ENCODE measurements at places on chromosomes 11 and 22.

DNA sequence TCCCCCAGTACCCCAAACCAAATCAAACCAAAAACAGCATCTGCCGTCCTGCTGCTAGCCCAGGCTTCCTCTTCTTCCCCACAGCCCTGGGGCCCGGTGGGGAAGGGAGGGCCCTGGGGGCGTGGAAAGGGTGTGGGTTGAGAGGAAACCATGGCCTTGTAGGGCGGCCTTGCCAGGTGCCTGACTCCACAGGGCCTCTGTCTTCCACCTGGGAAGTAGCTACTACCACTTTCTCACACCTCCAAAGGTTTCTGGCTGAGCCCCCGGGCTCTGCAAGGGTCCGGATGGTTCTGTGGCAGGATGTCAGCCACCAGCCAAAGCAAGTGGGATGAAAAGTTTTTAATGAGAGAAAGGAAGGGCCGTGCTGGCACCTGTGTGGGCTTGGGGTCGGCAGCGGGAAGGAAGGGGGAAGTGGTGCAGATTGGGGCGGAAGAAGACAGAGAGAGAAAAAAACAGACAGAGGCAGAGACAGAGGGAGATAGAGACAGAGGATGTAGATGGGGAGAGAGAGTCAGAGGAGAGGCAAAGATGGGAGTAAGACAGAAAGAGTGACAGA, 10.5 kb downstream of the TPST2 start:
- DNase-seq = peak; percentile 39

DNA sequence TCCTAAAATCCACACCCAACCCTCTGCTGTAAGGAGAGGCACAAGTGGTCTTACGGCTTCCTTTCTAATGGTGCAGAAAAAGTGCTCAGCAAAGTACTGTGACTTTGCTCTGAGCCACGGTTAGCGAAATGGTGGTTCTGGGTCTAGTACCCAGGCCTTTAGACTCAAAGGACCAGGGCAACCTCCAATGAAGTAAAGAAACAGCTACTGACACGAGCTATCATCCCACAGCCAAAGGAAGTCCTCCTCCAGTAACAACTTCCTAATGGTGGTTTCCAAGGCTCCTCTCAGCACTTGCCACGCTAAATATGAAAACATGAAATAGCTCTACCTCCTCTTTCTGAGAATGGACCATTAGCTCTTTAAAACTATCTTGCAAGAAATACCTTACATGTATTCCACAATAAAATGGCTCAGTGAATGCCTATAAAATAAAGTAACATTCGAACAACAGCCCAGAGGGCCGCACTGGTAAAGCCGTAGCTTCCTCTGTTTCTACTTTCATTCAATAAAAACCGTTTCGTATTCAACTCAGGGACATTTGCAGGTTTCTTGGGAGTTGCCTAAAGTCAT, 122.4 kb downstream of the ETS1 start:
- no peak for DNase-seq

GRCh38 chr22:34293324-34293723, 373.0 kb upstream of the LARGE1 start:
- no peak for DNase-seq

DNA sequence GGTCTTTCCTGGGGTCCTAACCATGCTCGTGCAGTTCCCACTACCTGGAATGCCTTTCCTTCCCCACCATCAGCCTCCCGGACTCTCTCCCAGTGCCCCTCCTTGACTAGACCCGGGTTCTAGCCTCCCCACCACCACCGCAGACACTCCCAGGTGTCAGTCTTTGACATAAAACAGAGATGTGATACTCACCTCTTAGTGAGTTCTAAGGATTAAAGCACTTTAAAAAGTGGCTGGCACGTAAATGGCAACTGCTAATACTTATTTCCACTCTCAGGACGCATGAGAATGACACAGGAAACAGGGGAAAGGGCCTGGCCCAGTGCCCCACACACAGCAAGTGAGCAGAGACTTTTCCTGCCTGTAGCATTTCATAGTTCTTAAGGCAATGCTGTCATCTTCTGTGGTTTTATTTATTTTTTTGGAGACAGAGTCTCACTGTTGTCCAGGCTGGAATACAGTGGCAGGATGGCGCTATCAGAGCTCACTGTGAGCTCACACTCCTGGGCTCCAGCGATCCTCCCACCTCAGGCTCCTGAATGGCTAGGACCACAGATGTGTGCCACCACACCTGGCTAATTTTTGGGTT, 1.9 kb upstream of the SLC25A45 start:
- DNase-seq = no peak

DNA sequence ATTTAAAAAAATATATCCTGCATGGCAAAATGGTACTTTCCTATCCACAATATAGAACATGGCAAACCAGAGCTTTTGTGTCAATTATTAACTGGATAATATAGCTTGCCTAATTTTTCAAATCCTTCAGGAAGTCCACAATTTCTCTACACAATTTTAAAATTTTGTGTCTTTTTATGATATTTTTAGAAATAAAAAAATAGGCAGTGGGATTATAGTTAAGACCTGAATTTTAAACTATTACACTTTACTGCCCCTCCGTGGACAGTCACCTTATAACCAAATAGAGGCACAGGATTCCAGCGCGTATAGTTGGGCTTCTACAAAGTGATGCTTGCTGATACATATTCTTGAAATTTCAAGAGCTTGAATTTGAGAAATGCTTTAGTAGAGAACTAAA, 2.1 kb upstream of the DMC1 start:
- DNase-seq = no peak

DNA sequence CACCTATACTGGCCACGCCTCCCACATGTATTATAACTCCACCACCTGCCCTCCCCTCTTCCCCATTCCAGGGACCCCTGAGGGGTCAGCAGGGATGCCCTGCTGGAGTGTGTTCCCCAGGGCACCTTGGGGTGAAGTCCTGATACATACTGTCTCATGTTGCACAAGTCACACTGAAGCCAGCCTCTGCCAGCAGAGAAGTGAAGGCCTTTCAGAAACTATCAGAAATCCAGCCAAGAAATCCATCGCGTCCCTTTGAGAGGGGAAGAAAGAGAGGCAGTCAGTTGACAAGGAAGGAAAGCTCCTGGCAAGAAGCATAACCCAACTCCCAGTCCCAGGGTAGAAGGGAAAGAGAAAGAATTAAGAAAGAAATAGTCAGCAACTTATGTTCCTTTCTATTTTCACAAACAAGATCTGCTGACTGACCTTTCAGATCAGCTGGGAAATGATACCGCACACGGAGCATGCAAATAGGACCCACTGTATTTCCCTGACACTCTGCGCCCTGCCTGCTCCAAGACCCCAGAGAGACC, 45.2 kb downstream of the SC5D start:
- DNase-seq = no peak

DNA sequence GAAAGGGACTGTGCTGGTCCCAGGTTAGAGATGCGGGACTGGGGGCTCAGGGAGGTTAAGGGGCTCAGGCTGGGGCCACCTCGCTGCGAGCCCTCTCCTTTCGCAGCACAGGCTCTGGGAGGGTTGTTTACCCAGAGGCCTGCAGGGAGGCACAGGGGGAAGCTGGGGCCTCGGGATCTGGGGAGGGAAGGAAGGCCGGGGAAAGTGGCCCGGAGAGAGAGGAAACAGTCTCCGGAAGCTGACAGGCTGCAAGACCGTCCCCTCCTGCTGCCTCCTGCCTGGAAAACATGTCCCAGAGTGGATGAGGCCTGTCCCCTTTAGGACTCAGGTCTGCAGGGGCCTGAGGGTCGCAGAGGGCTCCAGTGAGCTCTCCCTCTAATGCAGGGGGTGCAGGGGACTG, 45.4 kb downstream of the MYO7A start:
- DNase-seq = no peak

- DNase-seq = no peak
Measured at GRCh38 chr22:43018615-43019014, 3.7 kb upstream of the PACSIN2 start.

DNA sequence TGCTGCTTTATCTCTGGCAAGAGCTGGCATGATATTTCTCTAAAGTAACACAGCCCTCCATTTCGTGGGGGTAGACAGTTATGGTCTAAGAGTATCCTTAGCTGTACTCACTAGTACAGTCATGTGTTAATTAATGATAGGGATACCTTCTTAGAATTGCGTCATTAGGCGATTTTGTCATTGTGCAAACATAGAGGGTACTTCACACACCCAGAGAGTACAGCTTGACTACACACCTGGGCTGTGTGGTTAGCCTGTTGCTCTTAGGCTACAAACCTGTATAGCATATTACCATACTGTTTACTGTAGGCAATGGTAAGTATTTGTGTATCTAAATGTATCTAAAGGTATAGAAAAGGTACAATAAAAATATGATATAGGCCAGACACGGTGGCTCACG, 17.0 kb downstream of the XRCC6 start:
- DNase-seq = no peak

DNA sequence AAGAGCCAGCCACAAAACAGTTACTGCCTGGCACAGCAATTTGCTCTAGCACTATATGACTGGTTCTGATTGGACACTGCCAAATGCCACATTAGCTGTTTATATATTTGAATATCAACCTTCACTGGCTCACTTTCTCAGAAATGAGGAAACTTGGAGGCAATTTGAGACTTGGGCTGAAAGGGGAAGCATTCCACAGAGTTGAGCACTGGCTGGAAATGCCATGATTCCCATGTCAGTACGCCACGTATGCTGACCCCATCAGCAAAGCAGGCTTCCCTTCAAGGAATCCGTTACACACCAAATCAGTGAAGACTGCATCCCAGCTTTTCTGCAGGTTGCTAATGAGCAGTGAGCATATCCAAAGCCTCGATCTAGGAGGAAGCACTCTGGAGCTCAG, 34.7 kb downstream of the GALNT18 start:
- no peak for DNase-seq

GRCh38 chr11:43810929-43811596, 69.6 kb upstream of the ALKBH3 start:
- no peak for DNase-seq

- no peak for DNase-seq
Measured at GRCh38 chr11:116376547-116376946, 396.2 kb downstream of the BUD13 start.

- DNase-seq = no peak
Measured at GRCh38 chr11:60530454-60531100, 15.4 kb downstream of the MS4A13 start.

DNA sequence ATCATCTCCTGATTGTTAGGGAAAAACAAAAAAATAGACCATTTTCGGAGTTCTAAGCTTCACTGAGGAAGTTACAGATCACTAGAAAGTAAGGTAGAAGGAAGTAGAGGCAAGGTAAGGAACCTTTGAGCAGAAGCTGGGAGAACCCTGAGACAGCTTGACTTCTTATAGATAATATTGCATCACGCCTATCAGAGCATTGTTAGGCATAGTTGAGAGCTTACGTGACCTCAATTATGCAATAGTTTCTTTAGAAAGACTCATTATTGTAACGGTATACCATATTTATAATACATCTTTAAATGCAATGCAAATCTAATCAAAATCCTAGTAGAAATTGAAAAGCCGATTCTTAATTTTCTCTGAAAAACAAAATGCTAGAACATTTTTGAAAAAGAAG, 4.9 kb downstream of the TBRG1 start:
- DNase-seq = no peak

DNA sequence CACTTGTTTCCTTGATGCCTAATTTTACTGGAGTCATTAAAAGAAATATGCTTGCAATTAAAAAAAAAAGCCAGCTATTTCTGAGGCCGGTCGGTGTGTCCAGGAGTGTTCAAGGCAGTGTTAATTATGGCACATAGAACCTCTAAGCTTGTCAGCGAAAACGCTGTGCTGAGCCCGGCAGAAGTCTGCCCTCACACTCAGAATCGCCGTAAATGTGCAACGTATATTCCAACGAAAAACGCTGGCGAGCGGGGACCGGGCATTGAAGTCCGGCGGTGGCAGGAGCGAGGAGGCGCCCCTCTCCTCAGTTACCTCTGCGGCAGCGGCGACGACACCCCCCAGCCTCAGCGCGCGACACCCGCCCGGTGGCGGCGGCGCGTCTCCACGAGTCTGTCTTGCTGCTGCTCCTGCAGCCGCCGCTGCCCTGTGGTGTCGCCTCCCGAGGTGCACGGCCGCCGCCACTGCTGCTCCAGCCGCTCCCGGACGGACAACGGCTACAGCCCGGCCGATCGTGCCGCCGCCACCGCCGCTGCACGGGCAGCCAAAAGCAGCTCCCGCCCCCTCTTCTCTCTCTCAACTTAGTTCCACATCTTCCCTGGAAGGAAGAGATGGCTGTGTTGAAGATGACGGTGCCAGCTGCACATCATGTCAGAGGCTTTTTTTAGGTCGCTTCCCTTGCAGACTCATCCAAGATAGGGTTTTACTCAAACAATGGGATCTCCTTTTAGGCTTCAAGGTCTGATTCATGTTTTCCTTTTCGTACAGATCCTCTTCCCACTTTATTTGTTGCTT, 56.0 kb downstream of the JAM3 start:
- DNase-seq = no peak

GRCh38 chr22:19837915-19838314, 16.8 kb downstream of the GNB1L start:
- DNase-seq = no peak

- no peak for DNase-seq
Measured at GRCh38 chr11:119832202-119832935, 103.4 kb upstream of the NECTIN1 start.

DNA sequence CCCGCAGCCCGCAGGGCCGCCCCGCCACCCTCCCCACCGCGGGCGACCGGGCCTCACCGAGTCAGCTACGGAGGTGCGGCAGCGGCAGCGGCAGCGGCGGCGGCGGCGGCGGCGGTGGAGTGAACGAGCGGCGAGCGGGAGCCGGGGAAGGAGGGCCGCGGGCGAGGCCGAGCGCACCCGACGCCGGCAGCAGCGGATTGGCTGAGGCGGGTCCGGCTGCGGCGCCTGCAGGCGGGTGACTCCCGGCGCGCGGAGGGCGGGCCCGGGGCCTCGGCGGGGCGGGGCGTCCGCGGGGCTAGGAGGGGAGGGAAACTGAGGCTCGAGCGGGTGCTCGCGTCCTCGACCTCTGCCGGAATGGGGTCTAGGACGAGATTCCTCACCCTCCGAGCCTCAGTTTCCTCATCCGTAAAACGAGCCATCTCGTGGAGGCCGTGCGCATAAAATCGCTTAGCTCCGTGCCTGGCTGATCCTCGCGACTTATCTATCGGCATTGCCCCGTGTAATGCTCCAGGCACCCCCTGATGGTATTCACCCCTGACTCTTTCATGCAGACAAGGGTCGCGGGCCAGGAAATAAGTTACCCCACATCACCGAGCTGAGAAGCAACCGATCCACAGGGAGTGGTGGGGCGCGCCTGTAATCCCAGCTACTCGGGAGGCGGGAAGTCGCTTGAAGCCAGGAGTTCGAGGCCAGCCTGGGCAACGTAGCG, at the start of gene CPT1A:
TSS of gene CPT1A (minus strand) at position 199 of the 709 bp plus-strand sequence. CDS start 26,442 bp downstream, outside the sequence.
- peak; percentile 68 for DNase-seq
